ENCODE measurements at places on chromosomes 11 and 22.

DNA sequence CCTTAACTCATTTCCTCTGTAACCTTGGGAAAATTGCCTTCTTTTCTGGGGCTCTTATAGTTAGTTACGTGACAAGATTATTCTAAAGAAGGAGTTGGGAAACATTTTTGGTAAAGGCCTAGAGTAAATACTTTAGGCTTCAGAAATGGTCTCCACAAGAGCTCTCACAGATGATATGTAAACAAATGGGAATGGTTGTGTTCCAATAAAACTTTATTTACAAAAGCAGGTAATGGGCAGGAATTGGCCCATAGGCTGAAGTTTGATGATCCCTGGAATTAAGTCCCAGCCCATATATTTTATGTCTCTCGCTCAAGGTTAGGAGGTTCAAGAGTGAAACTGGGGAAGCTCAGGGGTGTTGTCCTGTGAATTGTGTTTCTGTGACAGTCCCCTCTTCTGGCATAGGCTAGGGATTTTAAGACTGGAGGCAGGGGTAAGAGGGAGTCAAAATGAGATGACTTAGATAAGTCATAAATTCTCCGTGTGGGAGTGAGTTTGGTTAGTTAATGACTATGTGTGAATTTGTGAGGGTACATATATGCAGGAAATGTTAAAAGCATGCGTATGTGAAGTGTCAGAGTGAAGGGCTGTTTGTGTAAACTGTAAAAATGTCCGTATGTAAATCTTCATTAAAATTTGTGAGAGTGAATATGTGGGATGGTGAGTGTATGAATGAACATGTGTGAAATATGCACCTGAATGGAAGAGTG is 7.4 kb upstream of the OR52B4 start:
- DNase-seq = no peak

DNA sequence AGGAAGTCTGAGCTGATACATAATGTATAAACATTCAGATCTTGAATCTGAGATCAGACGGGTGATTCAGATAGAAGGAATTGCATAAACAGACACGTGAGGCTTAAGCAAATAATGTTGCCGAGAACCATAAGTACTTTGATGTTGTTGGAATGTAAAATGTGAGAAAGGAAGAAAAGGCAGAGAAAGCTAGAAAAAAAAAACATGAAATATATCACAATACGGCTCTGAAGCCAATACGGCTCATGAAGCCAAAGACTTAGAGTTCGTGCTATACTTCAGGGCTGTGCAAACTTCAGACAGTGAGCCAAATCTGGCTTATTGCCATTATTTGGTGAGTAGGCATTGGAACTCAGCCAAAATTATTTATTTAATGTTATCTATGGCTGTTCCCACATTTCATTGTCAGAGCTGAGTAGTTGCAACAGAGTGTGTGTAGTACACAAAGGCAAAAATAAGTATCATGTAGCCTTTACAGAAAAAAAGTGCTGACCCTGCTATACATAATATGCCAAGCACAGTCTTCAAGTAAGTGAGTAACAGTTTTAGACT is 673.3 kb downstream of the CNTN5 start:
- DNase-seq = no peak

DNA sequence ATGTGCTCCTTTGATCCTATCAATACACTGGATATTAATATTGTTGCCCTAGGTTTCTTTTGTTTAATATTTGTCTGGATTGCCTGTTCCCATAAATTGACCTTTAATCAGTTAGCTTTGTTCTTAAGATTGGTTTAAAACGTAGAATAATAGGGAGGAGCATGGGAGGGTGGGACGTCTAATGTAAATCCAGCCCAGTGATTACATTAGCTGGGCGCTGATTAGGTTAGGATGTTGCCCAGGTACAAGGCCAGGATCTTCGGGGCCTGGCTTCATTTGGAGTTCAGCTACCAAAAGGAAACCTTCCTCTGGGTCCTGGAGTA is at the start of gene SRSF8:
TSS of gene SRSF8 (plus strand) at position 204 of the 323 bp plus-strand sequence. CDS start 308 bp downstream, outside the sequence.
- no peak for DNase-seq

- no peak for DNase-seq
These were observed 71.4 kb downstream of the BUD13 start for GRCh38 chr11:116701297-116701801.

- no peak for DNase-seq
These were observed 35.1 kb downstream of the RRP8 start for GRCh38 chr11:6568191-6568918.

GRCh38 chr11:92332986-92333385 is 108.4 kb downstream of the FAT3 start:
- DNase-seq = no peak

- DNase-seq = no peak
These were observed 934.9 kb downstream of the BRD1 start for GRCh38 chr22:48892578-48893287.

- no peak for DNase-seq
These were observed 51.7 kb upstream of the LDLRAD3 start for GRCh38 chr11:35892166-35892565.
